ENCODE measurements at places on chromosomes 13 and 19.

DNA sequence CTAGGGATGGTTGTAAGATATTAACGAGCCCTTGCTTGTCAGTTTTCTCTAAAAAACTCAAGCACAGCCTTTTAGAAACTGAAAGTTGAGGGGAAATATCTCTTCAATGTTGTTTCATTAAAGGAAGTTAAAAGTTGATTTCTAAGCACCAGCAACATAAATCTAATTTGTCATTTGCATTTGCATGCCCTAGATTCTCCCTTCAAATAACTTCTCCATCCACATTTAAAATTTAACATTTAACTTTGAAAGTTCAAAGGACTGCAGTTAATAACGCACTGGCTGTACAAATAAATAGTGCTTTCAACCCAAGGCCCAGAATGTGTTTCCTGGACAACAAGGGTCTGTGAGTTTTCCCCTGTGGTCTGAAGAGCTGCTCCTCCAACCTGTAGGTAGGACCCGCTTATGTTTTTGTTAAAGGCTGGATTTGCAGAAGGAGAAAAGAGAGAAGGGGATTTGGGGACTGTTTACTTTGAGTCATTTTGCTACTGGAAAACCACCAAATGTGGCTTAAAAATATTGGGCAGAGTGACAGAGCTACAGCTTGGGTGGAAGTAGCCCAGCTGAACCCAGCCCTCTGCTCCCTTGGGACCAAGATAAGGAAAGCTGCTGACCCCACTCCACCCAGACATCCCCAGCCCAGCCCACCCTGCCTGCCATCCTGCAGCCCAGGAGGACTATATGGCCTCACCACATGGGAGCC is 39.8 kb downstream of the TNFRSF19 start:
- DNase-seq = no peak

DNA sequence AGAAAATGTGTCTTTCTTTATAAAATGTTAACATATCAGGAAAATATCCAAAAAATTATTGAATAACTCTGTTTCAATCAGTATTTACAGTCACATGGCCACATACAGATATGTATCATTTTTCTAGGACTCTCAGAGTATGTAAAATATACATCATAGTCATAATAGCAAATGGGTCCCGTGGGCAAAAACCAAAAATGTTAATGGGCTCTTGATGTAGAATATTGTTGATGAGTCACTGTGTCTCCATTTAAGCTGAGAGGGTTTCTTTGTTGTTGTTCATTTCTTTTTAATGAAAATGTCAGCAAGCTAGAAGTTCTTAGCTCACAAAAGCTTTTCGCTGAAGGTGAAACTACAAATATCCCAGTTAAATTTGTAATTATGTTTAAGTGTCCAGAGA is 1713.1 kb upstream of the PCDH20 start:
- DNase-seq = no peak

DNA sequence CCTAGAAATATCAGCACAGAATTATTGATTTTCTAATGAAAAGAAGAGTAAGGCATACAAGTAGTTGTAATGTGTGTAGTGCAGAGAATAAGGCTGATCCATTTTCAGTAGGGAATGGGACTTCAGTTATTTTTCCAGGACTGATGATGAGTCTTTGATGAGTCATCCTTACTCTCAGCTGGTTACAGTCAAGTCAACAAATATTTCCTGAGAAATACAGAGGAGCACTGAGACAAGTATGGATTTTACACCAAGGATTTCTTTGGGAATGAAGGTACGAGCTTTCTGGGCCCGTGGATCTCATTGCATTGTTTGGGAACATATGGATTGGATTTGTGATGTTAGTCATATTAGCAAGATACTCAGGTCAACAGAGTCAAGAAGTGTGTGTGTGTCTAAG is 502.7 kb downstream of the FGF9 start:
- no peak for DNase-seq

GRCh38 chr13:30038884-30039283 is 188.5 kb upstream of the UBL3 start:
- DNase-seq = no peak

DNA sequence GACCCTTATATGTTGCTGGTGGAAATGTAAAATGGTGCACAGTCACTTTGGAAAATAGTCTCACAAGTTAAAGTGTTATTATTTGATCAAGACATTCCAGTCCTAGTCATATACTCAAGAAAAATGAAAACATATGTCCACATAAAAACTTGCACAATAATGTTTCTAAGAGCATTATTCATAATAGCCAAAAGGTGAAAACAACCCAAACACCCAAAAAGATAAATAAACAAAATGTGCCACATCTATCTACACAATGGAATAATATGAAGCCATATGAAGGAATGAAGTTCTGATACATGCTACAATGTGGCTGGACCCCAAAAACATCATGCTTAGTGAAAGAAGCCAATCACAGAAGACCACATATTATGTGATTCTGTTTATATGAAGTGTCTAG is 14.4 kb upstream of the AKAP8 start:
- DNase-seq = no peak

DNA sequence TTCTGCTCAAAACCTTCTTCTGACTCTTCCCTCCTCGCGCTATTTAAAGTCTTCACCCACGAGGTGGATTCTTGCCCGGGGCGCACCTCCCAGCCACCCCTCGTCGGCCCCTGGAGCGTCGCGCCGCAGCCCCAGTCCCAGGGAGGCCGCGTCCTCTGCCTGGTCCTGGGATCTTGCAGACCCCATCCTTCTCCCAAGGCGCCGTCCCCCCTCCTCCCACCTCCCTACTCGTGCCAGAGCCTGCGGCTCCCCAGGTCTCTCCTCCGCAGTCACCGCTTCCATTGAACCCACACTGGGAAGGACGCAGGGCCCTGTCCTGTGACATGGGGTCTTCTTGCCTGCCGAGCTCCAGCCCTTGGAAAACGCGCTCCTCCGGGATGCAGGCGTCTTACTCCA is 486 bp downstream of the ZNF808 start:
- peak; percentile 2 for DNase-seq

DNA sequence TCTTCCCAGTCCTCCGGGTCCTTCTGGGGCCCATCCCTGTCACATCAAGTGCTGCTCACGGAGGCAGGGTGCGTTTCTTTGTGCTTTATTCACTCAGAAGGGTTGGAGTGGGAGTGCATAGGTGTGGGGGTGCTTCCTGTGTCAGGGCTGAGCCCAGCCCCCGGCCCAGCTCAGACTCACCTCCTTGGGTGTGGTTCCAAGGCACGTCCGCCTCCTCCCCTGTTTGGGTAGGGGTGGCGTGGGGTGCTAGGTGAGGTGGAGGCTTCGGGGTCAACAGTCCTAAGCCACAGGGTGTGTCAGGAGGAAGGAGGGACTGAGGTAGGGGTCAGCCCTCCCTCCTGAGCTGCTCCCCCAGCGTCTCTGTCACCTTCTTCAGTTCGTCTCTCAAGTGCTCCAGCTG is 3.1 kb downstream of the CCER2 start:
- no peak for DNase-seq

GRCh38 chr19:40718774-40719391 is 2.0 kb downstream of the ITPKC start:
- no peak for DNase-seq

GRCh38 chr13:109794095-109794494 is 7.7 kb upstream of the IRS2 start:
- DNase-seq = no peak

GRCh38 chr13:51639171-51639570 is 54.9 kb downstream of the WDFY2 start:
- no peak for DNase-seq

- no peak for DNase-seq
These were observed 6.5 kb upstream of the SSBP4 start for GRCh38 chr19:18412610-18413239.

DNA sequence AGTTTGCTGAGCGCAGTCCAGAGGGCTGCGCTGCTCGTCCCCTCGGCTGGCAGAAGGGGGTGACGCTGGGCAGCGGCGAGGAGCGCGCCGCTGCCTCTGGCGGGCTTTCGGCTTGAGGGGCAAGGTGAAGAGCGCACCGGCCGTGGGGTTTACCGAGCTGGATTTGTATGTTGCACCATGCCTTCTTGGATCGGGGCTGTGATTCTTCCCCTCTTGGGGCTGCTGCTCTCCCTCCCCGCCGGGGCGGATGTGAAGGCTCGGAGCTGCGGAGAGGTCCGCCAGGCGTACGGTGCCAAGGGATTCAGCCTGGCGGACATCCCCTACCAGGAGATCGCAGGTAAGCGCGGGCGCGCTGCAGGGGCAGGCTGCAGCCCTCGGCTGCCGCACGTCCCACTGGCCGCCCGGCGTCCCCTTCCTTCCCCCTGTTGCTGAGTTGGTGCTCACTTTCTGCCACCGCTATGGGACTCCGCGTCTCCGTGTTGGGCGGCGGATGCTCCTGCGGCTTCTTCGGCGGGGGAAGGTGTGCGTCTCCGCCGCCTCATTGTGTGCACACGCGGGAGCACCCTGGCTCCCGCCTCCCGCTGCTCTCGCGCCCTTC is 772 bp downstream of the GPC6 start:
- no peak for DNase-seq

DNA sequence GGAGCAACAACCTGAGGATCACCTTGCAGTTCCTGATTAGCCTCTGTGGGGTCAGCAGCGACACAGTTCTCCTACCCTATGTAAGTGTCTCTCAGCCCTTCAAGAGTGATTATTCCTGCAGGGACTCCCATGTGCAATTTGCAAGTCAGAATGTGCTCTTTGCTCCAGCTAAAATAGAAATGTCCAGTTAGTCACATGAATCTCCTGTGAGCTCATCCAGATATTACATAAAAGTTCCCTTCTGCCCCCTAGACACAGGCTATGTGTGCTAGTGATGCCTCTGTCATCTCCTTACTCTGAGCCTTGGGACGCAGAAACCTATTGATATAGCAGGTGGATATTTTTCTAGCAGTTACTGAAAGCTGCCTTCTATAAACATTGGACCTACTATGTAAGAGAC is 105.5 kb downstream of the ZAR1L start:
- DNase-seq = no peak

GRCh38 chr19:35161434-35161743 is 6.9 kb downstream of the FXYD5 start:
- DNase-seq = no peak

- no peak for DNase-seq
These were observed 21.9 kb downstream of the ATP11A start for GRCh38 chr13:112711528-112712265.

- DNase-seq = no peak
These were observed 6.3 kb downstream of the CFAP97D2 start for GRCh38 chr13:114185182-114185971.

- peak; percentile 64 for DNase-seq
These were observed 2.7 kb upstream of the PLIN3 start for GRCh38 chr19:4870025-4870700.

GRCh38 chr19:42480335-42481095 is 37.8 kb upstream of the CXCL17 start:
- DNase-seq = peak; percentile 55

DNA sequence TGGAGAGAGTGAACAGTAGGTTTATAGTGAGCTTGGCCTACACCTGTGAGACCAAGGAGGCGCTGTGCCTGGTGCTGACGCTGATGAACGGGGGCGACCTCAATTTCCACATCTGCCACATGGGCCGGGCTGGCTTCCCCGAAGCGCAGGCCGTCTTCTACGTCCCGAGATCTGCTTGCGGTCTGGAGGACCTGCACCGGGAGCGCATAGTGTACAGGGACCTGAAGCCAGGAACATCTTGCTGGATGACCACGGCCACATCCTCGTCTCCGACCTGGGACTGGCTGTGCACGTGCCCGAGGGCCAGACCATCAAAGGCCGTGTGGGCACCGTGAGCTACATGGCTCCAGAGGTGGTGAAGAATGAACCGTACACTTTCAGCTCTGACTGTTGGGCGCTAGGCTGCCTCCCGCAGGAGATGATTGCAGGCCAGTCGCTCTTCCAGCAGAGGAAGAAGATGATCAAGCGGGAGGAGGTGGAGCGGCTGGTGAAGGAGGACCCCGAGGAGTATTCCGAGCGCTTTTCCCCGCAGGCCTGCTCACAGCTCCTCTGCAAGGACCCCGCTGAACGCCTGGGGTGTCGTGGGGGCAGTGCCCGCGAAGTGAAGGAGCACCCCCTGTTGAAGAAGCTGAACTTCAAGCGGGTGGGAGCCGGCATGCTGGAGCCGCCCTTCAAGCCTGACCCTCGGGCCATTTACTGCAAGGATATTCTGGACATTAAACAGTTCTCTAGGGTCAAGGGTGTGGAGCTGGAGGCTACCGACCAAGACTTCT is 139.0 kb downstream of the ZDHHC20 start:
- DNase-seq = no peak

DNA sequence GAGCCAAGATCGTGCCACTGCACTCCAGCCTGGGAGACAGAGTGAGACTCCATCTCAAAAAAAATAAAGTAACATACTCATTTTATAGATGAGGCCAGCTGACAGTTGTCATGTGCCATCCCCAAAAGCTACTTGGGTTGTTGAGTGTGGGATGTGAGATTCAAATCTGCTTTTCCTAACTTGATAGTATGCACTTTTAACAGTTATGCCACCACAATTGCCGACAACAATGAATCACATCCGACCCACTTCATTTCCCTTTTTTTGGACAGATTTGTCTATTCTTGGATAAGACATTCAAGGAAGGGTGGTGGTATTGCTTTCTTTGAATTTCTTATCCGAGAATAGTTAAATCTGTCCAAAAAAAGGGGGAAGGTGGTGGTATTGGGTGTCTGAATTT is 16.3 kb upstream of the DNMT1 start:
- DNase-seq = no peak

GRCh38 chr19:50567052-50567841 is 988 bp downstream of the LRRC4B start:
- DNase-seq = no peak

- no peak for DNase-seq
These were observed 40.9 kb downstream of the RAB20 start for GRCh38 chr13:110520431-110521295.

- no peak for DNase-seq
These were observed 21.7 kb downstream of the PRKCSH start for GRCh38 chr19:11457115-11457514.

- DNase-seq = no peak
These were observed 858.4 kb downstream of the SLITRK6 start for GRCh38 chr13:84940798-84941197.

GRCh38 chr19:47186446-47187334 is 44.3 kb downstream of the BBC3 start:
- peak; percentile 88 for DNase-seq

DNA sequence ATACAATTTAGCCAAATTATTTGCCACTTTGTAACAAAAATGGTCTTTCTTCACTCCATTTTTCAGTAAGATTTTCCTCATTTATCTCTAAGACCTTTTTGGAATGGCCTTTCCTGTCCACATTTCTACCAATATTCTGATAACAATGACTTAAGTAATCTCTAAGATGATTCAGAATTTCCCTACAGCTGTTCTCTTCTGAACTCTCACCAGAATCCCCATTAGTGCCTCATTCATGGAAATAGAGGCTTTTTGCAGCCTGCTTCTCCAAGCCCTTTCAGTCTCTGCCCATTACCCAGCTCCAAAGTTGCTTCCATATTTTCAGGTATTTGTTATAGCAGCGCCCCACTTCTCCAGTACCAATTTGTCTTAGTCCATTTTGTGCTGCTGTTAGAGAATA is 867.0 kb downstream of the GPC5 start:
- no peak for DNase-seq

- DNase-seq = no peak
These were observed 128.7 kb downstream of the UQCRFS1 start for GRCh38 chr19:29084266-29084665.

- DNase-seq = no peak
These were observed 235.1 kb upstream of the MIR17HG start for GRCh38 chr13:91112201-91112923.

All from activated CD4-positive, alpha-beta T cell treated with anti-CD3 and anti-CD28 coated beads, Interleukin-2, amount 50 U/mL, for 16 hours (primary cell).